ENCODE measurements at places on chromosomes 16 and 17. TPM values are rescaled to one million over a fixed set of nuclear protein-coding genes. Genes with fewer than 3 reads are reported as not detected.

Gene FNDC8
- total RNA-seq = not detected

GRCh38 chr16:69917739-69918138 lies 33.4 kb upstream of the CLEC18A start:
- no peak for DNase-seq

GRCh38 chr16:52708476-52708875 lies 161.5 kb upstream of the TOX3 start:
- no peak for DNase-seq

DNA sequence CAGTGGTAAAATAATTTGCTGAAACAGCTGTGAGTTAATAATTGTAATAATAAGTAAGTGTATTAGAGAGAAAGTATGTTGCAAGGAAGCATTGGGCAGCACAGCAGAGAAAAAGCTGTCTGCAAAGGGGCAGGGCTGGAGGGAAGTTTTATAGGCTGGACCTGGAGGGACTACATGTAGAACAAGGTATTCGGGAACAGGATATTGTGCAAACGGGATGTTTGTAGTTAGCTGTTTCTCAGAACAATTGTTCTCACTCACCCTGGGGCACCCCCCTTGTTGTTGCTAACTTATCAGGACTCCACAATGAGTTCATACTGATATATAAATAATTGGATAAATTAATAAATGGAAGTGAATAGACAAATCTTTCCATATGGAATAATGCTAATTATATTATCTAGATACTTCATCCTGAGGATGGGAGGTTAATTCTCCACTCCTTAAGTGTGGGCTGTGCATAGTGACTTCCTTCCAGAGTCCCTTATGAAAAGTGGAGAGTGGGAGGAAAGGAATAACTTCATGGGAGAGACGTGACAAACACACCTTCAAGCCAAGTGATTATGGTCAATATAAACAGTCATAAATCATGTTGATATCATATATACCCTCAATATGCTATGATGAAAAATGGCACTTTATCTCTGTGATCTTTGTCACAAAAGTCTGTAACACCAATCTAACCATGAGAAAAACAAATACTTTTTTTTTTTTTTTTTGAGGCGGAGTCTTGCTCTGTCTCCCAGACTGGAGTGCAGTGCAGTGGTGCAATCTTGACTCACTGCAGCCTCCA lies 85.4 kb downstream of the PPM1E start:
- no peak for DNase-seq
